ENCODE measurements at places on chromosomes 7 and 10.

- no peak for DNase-seq
Observed at GRCh38 chr10:79602953-79603352, 7.8 kb upstream of the SFTPA1 start.

- no peak for DNase-seq
Observed at GRCh38 chr7:158957921-158958491, 101.6 kb downstream of the DYNC2I1 start.

DNA sequence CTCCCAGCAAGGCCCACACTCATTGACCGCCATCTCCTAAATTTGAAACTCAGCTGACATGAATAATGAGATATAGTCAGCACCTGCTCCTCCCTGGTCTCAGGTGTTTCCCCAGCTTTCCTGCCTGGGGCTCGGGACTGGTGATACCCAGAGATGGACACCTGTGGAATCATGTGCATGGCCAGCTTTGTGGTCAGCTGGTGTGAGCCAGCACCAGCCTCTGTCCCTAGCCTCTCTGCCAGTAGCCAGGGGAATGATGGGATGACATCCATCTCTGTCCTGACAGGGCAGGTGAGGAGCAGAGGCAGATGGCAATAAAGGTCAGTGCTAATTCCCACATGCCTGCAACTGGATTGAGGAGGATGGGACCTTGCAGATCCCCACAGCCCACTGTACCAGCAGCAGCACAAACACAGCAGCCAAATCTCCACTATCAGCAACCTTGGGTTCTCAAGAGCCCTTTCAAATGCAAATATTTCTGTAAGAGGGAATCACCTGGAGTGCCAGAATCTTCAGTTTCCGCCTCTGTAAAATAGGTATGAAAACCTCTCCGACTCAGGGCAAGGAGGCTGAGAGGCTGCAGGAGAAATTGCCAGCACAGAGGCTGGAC, 329.2 kb upstream of the ZMIZ1 start:
- no peak for DNase-seq

DNA sequence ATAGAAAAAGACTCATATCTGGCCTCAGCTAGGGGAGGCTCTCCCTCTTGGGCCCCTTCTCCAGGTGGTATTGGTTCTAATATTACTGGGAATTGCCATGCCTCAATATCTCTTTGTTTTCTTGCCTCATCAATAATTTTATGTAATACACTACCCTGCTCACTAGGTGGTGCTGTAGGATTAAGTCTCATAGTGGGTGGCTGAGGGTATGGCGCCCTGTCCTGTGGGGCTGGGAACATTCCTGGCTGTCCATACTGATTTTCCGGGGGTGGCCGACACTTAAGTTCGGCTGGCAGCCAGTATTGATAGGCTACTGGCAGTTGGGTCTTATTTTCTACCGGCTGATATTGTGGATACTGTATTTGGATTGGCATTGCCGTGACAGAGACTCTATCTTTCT, 9.0 kb upstream of the TAS2R3 start:
- DNase-seq, result peak; percentile 32

DNA sequence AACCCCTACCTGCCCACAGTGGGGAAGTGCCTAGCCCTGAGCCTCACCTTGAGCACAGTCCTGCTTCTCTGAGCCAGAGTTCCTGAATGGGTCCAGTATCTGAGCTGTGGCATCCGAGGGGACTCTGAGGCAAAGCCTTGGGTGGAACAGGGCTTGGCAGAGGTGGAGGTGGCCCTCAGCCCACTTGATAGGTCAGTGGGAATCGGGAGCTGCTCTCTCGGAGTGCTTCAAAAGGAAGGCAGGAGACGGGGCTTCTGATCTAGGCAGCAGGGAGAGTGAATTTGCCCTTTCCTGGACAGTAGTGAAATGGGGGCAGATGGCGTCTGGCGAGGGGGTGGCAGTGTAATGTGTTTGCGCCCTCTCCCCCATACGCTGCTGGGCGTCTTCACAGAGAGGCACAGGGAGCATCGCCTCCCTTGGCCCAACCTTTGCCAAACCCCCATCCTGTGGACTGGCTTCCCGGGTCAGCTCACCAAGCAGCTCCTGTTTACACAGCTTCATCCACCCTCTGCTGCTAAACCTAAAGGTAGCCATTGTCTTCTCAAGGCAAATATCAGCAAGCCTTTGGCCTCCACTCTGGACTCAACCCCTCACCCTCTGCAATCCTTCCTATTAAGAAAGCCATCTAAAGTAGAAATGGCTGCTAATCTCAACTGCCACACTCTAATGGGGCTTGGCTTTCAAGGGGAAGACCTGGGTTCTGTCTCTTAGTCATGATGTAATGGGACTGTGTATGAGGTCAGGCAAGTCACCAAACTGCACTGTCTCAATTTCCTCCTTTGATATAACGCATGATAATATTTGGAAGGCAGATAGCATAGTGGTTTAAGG, 21.1 kb upstream of the VDAC2 start:
- no peak for DNase-seq

- no peak for DNase-seq
Observed at GRCh38 chr7:23969443-23969842, 259.4 kb downstream of the STK31 start.

- no peak for DNase-seq
Observed at GRCh38 chr10:96244354-96244753, 27.0 kb downstream of the BLNK start.

DNA sequence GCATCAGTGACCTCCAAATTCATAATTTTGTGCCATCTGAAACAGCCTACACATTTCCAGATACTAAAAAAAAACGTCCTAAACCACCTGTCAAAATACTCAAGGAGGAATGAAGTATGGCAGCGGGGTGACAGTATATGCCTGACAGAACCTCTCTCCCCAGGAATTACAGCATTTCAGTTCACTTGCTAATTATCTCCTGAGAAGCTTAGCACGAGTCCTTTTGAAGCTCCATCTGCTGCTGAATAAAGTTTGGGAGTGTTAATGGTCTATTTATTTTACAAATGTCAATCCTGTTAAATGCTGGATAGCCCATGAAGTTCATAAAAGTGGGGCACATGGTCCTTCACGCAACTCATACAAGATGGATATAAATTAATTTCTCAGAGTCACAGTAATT, 29.4 kb upstream of the ANLN start:
- DNase-seq, result no peak

- DNase-seq, result no peak
Observed at GRCh38 chr7:110784749-110785148, 306.2 kb upstream of the LRRN3 start.

GRCh38 chr7:134795231-134795630, 15.8 kb downstream of the CALD1 start:
- DNase-seq, result no peak

DNA sequence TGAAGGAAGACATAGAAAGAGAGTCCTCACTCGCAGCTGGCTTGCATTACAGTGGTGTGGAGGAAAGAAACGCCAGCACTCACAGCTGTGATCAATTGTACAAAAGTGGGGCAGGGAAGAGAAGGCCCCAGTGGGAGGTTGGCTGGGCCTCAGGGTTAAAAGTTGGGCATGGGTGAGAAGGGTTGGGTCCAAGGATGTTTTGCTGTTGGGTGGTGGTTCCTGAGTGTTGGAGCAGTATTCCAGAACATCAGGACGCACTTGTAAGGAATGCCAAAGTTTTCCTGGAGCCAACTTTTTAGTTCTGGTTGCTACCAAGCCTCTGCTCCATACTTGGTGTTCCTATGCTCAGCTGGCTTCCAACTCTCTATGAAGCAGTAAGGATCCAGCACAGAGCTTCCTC, 55.4 kb upstream of the MKRN1 start:
- DNase-seq, result no peak

DNA sequence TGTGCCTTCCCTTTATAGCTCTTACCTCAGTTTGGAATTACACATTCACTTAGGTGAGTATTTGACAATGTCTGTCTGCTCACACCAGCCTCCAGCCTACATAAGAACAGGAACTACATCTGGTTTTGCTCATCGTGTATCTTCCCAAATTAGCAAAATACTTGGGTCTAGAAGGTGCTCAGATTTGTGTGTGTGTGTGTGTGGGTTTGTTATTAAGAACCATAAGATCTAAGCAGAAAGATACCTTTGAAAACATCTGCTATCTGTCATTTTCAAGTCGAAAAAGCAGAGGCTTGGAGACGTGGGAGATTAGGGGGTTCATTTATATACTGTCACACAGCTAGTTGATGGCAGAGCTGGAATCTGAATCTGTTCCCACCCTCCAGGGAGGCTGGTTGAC, 14.8 kb upstream of the LAMB4 start:
- no peak for DNase-seq

DNA sequence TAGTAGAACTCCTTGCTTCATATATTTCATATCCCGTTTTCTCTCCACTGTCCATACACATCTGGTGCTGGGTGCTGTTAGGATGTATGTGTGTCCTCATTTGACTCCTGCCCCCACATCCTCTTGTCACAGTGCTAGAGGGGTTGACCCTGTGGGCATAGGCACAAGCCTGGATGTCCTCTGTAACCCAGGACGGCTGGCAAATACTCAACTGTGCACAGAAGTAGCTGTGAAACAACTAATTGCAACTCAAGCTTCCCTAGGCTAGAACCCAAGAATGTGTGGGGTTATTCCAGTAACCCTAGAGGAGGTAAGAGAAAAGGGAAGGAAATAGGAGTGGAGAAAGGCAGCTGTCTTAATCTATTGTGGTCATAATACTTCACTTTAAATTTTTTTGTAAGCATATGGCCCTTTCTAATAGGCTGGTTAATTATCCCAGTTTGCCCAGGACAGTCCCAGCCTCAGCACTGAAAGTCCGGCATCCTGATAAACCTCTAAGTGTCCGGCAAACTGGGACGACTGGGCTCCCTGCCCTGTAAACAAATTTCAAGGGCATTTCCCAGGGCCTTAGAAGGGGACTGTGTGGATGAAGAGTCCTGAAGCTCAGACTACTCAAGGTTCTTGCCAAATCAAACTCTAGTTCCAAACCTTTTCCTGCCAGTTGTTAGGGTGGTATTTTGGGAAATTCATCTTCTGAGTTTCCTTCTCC, 283.2 kb upstream of the CELF2 start:
- no peak for DNase-seq

GRCh38 chr10:21427804-21428481, 97.5 kb downstream of the SKIDA1 start:
- no peak for DNase-seq

GRCh38 chr7:92665926-92666325, 75.7 kb upstream of the FAM133B start:
- DNase-seq, result peak; percentile 18

DNA sequence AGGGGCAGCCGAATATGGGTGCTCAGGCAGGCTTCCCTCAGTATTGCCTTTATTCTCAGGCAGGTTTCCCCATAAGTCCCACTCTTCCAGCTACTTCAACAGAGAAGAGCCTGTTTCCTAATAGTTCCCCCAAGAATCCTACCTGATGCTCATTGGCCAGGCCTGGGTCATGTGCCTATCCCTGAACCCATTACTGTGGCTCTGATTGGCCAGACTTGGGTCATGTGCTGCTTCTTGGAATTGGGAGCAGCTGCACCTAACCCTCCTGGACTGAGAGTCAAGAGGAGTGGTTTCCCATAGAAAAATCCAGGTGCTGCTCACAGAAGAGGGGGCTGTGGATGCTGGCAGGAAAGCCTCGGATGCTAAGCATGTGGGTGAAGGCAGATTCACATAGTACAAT, 21.7 kb downstream of the OPALIN start:
- no peak for DNase-seq

- DNase-seq, result peak; percentile 80
Observed at GRCh38 chr7:123747620-123748141, 1.1 kb downstream of the WASL start.

GRCh38 chr10:5620966-5621365, 45.4 kb downstream of the ASB13 start:
- DNase-seq, result no peak

DNA sequence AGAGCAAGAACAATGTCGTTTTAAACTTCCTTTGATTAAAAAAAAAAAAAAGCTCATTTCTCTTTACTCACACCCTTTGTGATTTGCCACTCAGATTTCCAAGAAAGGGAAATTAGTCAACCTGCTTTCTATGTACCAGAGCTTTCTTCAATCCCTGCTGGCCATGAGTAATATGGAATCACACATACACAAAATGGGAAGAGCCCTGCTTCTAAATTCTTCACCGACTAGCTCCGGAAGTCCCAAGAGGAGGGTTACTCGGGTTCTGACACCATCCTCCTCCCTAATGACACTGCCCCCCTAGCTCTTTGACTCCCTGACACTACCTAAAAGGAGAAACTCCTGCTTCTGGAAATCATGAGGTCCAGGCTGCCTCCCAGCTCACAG, 81.8 kb upstream of the SFMBT2 start:
- DNase-seq, result no peak

- peak; percentile 92 for DNase-seq
Observed at GRCh38 chr10:69217119-69217754, 2.9 kb upstream of the HKDC1 start.

DNA sequence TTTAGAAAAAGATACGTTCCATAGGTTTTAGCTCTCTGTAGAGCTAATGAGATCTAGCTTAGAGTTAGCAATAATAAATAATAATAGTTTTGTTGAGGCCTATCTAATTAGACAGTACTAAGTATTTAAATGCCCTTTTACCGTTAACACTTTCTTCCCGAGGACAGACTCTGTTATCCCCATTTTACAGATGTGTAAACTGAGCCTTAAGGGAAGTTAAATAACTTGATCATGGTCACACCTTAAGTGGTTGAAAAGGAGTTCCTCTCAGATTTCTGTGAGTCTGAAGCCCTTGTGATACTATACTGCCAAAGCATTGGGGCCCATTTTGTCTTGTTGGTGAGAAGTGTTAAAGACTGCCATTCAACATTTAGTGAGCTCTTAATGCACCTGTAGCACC, 61.6 kb downstream of the CYP51A1 start:
- DNase-seq, result no peak

GRCh38 chr7:29146057-29146706, at the start of gene CPVL:
Gene CPVL (minus strand): TSS chr7:29146537. CDS start chr7:29121061, 25,476 bp downstream.
- peak; percentile 2 for DNase-seq

DNA sequence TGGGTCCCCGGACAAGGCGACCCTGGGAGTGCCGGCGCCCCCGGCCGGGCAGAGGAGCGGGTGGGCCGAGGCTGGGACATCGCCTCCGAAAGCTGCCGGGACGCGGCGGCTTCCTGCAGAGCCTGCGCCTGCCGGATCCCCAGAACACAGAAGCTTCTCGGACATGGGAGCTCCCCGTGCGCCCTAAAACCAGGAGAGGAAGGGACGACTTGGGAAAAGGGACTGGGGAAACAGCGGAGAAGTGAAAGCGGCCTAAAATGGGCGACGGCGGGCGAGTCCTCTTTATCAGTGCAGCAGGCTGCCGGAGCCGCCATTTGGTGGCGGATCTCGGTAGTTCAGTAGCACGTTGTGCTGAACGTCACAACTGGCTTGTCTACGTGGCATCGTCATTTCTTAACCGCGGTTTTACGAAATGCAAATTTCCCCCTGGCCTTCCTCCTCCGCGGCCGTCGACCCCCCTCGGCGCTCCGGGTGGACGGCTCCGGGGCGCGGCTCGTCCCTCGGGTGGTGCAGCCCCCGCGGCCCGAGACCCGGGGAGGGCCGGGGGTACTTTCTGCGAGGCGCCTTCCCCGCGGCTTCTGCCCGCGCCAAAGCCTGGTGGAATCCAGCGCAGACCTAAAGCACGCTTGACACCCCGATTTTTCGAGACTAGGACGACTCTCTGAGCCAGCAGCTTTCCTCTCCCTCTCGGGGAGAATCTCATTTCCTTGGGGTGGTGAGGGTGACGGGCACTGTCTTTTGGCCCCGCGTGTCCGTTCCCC, 9.9 kb upstream of the SPAG6 start:
- DNase-seq, result peak; percentile 50

- no peak for DNase-seq
Observed at GRCh38 chr7:117218700-117219099, 104.2 kb downstream of the WNT2 start.
